Dermis blood vessel endothelial cell (primary cell): ENCODE measurements at places on chromosomes 12 and 14. TPM values are rescaled to one million over a fixed set of nuclear protein-coding genes. Genes with fewer than 3 reads are reported as not detected.

The CLEC6A gene
- not detected in 2 replicates for total RNA-seq

The PLCZ1 gene
- total RNA-seq, result not detected in 2 replicates

The ADGRD1 gene
- total RNA-seq, result 0.17 and 0.33 TPM in 2 replicates

The IL31 gene
- not detected in 2 replicates for total RNA-seq

The PROX2 gene
- total RNA-seq, result not detected in 2 replicates

The APOF gene
- not detected in 2 replicates for total RNA-seq

The OR2AP1 gene
- total RNA-seq, result not detected in 2 replicates

The JPH4 gene
- total RNA-seq, result not detected in 2 replicates

The GPR132 gene
- 0.09 and 0.85 TPM in 2 replicates for total RNA-seq

The LMBR1L gene
- 101 and 122 TPM in 2 replicates for total RNA-seq

The RBM19 gene
- total RNA-seq, result 15.1 and 25.0 TPM in 2 replicates

The SPRYD3 gene
- total RNA-seq, result 13.1 and 16.5 TPM in 2 replicates

The LYZ gene
- not detected in 2 replicates for total RNA-seq
